ENCODE measurements at places on chromosomes 4 and X. TPM values are rescaled to one million over a fixed set of nuclear protein-coding genes. Genes with fewer than 3 reads are reported as not detected.

- no peak for DNase-seq
These were observed 56.5 kb downstream of the PRDM5 start for GRCh38 chr4:120865985-120866384.

ZNF630 gene
- total RNA-seq = 4.1 TPM

TMEM150C gene
- total RNA-seq = 13.5 TPM

PARM1 gene
- total RNA-seq = 13.6 TPM

DNA sequence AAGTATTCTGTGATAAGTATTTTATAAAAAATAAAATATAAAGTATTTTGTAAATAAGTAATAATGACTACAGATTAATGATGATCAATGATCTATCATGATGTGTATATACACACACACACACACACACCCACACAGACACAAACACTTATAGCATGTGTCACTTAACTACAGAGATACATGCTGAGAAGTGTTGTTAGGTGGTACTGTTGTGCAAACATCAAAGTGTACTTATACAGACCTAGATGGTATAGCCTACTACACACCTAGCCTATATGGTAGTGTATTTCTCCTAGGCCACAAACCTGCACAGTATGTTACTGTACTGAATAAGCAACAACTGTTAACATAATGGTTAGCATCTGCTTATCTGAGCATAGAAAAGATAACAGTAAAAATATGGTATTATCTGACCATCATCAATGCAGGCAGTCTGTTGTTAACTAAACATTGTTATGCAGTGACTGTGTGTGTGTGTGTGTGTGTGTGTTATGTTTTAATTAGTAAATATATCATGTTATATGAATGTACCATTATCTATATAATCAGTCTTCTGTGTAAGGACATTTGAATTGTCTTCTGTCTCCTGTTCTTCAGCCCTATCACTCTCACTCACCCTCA lies 138.2 kb downstream of the CAMK2D start:
- no peak for DNase-seq

NPY1R gene
- 1.8 TPM for total RNA-seq

- DNase-seq = no peak
These were observed 288.2 kb upstream of the UGT8 start for GRCh38 chr4:114310296-114310925.

DNA sequence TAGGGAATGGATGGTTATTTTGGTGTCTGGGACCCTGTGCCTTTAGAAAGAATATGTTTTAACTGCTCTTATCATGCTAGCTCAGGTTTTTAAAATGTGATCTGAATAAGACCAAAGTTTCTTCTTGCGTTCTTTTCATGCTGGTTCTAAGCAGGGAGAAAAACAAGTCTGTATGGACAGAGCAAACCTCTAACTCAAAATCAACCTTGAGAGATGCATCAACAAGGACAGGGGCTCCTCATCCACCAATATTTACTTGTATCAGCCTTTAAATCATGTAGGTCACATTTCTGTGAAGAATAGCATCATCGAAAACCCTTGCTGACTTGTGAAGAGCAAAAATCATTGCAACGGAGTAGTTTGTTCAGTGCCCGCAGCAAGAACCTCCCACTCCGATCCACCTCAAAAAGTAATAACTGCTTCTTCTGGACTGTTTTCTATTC lies 1.2 kb downstream of the ATP10D start:
- DNase-seq = no peak

CPE gene
- total RNA-seq = 114 TPM

GRCh38 chr4:109810552-109811387 lies 4.8 kb upstream of the GAR1 start:
- DNase-seq = no peak

FMR1NB gene
- total RNA-seq = not detected

APLN gene
- total RNA-seq = 2.2 TPM

GRCh38 chr4:38107818-38108217 lies 147.6 kb downstream of the PTTG2 start:
- no peak for DNase-seq

CENPVL1 gene
- total RNA-seq = not detected

GRCh38 chrX:20402956-20403355 lies 136.2 kb upstream of the RPS6KA3 start:
- no peak for DNase-seq

ETDB gene
- total RNA-seq = not detected

Data from ovary (tissue), 10 donors.